ENCODE measurements at places on chromosomes 4 and X. TPM values are rescaled to one million over a fixed set of nuclear protein-coding genes. Genes with fewer than 3 reads are reported as not detected.

Gene RAB9B
- 14.6 TPM for total RNA-seq

Gene UGT2A1
- total RNA-seq, result not detected

Gene VCX3A
- not detected for total RNA-seq

Gene FTSJ1
- 29.1 TPM for total RNA-seq

- DNase-seq, result no peak
Measured at GRCh38 chr4:182286035-182286434, 42.8 kb downstream of the TENM3 start.

GRCh38 chr4:94498502-94498901 lies 46.8 kb downstream of the PDLIM5 start:
- no peak for DNase-seq

- no peak for DNase-seq
Measured at GRCh38 chr4:21366312-21366711, 582.3 kb downstream of the KCNIP4 start.

GRCh38 chrX:363621-364375 lies 22.9 kb downstream of the PPP2R3B start:
- no peak for DNase-seq

DNA sequence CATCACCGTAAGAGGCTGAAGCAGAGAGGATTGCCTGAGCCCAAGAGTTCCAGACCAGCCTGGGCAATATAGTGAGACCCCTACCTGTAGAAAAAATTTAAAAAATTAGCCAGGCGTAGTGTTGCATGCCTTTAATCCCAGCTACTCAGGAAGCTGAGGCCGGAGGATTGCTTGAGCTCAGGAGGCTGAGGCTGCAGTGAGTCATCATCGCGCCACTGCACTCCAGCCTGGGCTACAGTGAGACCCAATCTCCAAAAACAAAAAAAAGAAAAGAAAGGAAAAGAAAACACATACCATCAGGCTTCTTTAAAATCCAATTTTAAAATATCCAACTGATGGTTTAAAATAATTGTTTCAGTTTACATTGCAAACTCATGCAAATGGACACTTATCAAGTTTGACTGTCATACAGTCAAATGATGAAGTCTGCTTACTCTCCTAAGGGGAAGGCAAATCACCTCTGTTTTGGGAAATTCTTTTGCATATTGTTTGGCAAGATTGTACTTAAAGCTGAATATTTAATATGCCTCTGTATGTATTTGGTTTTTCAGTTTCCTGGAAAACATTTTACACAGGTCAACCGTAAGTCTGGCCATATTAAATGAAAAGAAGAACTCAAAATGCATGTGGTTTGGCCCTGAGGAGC lies 23.7 kb upstream of the TENM3 start:
- DNase-seq, result no peak
